ENCODE measurements at places on chromosomes 3 and 15.
A peak's percentile ranks its signal among the peaks of the same experiment; 100 is the strongest.

GRCh38 chr3:15726881-15727280 is 70.9 kb downstream of the ANKRD28 start:
- no peak for DNase-seq

DNA sequence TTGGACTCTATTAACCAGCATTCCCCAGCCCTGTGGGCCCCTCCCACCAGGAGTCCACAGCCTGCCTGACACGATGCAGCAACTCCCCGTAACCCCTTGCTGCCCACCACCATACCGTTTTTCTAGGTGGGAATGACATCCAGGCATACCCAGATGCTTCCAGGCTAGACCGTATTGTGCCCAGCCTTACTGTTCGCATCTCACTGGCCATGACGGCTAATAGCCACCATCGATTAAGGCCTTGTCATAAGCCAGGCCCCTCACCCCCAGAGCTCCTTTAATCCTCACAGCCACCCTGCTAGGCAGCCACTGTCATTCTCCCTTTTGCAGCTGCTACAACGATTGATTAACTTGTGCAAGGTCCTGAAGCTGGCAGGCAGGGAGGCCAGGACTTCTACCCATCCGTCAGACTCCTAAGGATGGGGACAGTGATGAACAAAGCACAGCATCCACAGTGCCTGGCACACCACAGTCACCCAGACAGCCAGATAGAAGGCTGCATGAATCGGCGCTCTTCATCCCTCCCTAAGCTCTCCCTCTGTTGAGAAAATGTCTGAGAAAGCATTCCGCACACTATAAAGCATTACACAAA is 60.0 kb upstream of the FLNB start:
- no peak for DNase-seq

DNA sequence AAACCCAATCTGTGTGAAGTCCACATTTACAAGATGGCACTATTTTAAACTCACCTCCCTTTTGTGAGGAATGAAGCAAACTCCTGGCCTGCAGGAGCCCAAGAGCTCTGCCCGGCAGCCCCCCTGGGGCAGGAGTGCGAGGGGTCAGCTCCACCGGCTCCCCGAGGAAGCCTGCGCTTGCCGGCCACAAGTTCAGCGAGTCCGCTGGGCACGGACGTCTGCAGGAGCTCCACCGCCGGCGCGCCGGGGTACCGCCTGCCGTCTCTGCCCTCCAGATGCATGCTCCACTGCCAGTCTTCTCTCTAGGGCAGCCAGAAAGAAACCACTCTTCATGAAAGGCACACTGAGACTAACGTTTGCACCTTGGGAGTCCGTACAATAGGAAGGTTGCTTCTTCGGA is 17.5 kb downstream of the OCA2 start:
- DNase-seq = no peak

DNA sequence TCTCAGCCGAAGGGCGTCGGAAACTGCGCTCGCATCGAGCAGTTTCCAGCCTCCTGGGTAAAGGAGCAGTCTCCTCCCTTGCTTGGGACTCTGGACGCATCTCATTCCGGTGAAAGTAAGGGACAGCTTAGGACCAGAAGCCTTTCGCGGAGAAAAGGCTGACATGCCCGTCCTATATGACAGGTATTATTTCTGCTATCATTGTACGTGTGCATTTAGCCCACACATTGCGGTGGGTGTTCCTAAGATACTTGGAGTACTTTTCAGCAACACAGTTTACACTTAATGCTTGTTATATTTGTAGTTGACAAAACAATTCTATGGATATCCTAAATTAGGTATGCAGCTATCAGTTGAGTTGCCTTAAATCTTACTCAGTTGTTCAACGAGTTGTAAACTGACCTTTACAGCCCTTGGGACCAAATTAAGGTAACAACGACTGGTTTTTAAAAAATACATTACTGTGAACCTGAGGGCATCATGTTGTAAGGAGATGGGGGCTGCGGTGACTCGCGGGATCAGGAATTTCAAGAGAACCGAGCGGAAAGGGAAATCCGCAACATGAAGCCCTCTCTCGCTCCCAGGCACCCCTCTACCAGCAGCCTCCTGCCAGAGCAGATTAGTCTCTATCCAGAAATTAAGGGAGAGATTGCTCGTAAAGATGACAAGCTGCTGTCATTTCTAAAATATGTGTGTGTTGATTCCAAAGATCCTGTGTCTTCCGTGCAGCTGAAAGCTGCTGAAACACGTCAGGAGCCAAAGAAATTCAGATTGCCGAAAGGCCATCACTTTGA is 632 bp upstream of the COPS2 start:
- DNase-seq = no peak

DNA sequence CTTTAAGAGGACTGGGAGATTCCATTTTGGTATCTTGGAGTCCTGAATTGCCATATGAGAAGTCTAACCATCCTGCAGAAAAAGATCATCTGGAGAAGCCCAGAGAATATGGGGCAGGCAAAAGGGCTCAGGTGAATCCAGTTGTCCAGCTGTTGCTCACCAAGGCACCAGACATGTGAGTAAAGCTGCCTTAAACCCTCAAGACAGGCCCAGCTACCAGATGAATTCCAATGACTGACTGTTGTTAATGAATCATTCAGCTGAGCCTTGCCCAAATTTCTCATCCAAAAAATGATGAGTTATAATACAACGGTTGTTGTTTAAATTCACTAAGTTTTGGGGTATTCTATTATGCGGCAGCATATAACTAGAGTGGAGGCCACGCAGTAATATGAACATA is 22.0 kb upstream of the NANOGP8 start:
- DNase-seq = no peak

DNA sequence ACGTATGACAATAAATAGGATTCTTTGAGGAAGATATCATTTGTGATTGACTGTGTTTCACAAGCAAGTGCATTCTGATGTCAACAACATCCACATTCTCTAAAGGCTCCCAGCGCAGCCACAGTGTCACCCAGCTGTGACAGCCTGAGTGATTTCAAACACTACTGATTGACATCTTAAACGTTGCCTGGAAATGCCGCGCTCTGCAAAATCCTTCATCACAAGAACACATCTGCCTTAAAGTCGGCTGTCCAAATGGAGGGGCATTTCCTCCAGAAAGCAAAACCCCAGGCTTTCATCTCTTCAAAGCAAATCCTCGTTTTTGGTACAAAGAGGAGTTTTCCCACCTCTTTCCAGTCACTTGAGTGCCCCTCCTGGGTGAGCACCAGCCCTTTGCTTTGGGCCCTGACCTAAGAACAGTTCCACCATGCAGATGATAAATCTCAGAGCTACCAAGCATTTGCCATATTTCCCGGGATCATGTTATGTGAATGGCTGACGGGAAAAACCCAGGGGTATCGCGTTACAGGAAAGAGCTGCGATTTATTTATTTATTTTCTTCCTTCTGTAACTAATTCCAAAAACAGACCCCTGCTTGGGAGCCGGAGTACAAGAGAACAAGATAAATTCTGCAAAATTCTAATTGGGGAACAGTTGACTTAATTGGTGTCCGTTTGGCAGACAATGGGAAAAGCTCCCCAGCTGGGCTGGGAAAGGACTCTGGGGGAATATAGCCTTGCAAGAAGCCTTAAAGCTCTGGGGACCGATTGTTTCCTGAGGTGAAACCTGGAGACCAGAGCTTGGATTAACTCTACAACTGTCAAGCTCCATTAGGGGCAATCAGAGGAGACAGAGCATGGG is 703.8 kb upstream of the NR2F2 start:
- DNase-seq = no peak

DNA sequence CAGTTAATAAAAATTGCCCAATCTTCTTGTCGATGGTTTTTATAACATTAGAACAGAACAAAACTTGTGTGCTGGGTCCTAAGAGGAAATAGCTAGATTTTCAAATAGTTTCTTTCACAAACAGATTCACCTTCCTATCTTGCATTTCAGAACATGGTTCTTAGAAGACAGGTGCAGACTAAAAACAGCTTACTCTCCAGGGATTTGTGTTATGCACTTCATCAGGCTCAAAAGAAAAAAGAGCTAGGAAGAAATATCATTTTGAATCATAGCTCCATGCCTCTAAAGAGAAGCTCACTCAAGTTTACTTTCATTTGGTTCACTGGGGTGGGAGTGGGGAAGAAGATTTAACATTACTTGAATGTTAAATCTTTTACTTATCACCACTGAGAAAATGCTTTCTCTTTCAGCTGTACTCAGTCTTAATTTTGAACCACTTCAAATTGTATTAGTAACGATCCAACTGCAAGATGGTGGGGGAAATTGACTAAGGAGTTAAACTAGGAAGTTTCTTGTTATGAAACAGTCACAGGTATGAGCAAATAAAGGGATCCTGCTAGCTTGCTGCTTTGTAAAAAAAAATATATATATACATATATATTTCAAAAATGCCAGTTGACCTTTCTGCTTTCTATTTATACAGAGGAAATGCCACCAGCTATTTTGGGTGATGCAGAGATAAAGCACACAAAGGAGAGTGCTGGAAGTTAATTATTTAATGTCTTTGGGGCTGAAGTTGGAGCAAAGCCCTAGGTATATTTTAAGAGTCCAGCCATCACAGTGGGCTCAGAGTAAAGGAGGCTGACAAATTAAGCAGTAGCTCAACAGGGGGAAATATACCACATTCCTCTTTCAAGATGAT is 28.3 kb upstream of the NUDT16 start:
- DNase-seq = no peak

GRCh38 chr3:17115186-17115585 is 230.4 kb downstream of the PLCL2 start:
- no peak for DNase-seq

DNA sequence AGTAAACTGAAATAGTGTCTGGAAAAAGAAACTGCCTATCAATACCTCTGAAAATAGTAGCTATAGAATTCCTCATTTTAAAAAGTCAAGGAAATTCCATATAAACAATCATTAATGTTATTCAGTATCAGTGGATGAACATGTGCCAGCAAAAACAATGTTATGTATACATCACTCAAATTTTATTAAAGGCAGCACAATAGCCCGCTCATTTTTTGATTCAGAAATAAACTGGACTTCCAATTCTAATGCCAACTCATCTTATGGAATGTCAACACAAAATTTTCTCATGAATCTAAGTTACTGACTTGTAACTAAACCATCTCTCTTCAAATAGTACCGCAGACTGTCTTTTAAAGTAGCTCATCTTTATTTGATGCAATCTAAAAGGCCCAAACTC is 19.0 kb downstream of the THBS1 start:
- no peak for DNase-seq

DNA sequence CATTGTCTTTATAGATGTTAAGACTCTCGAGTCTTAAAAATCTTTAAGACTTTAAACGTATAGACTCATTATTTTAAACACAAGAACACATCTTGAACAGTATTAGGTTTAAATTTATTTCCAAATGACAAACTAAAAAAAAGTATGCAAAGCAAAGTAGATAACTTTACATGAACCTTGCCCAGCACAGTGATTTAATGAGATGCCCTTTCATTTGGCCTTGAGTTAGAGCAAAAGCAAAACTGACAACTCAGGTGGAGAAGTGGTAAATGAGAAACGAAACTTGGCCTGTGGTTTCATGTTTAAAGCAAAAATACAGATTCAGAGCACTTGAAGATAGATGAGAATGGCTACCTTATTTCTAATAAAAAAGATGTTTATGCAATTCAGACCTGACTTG is 8.6 kb downstream of the GPR15 start:
- no peak for DNase-seq

- no peak for DNase-seq
Measured at GRCh38 chr3:28117598-28117997, 123.8 kb upstream of the CMC1 start.

- DNase-seq = no peak
Measured at GRCh38 chr15:90840157-90840855, 28.1 kb upstream of the FURIN start.

DNA sequence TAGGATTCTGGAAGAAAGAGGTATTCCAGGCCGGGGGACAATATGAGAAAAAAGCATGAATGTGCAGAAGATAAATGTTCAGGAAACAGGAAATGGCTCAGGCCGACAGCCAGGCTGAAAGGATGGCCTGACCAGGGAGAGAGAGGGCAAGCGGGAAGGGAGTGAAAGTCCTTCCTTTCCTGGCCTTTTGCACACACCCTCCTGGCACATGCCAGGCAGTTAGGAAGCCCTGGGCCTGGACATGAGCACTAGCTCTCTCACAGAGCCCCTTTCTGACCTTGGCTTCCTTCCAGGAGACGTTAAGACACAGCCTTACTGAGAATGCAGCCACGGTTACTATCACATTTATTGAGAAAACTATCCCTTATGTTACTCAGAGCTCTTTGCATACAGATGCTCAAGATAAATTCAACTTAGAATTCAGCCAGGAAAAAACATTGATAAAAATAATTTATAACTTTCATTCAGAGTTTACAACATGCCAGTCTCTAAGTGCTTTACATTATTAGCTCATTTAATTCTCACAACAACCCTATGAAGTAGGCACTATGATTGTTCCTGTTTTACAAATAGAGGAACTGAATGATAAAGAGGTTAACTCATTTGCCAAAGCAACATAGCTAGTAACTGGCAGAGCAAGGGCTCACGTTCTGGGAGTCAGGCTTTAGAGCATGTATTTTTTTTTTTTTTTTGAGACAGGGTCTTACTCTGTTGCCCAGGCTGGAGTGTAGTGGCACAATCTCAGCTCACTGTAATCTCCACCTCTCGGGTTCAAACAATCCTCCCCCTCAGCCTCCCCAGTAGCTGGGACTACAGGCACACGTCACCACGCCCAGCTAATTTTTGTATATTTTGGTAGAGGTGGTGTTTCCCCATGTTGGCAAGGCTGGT is 39.4 kb upstream of the SMAD3 start:
- DNase-seq = peak; percentile 60

GRCh38 chr3:187999821-188000220 is 154.1 kb upstream of the LPP start:
- DNase-seq = peak; percentile 49

- no peak for DNase-seq
Measured at GRCh38 chr3:54850484-54851018, 77.3 kb downstream of the LRTM1 start.

DNA sequence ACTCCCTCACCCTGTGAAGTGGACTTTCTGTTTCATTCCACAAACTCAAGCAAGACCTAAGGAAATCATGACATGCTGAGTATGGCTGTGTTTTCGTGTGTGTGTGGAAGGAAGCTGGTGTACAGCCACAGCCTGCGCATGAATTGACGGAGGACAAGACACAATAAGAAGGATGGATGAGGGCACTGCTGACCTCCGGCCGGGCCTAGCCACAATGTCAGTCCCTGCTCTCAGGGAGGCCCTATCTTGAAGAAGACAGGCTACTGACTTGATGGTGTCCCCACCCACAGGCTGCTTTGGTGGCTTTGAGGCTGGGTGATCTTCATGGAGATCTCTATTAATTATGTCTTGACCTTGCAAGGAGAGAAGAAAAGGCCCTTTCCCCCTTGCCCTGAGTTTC is 39.3 kb upstream of the CDCP1 start:
- DNase-seq = no peak

GRCh38 chr15:82789491-82789890 is 16.4 kb downstream of the FSD2 start:
- no peak for DNase-seq

DNA sequence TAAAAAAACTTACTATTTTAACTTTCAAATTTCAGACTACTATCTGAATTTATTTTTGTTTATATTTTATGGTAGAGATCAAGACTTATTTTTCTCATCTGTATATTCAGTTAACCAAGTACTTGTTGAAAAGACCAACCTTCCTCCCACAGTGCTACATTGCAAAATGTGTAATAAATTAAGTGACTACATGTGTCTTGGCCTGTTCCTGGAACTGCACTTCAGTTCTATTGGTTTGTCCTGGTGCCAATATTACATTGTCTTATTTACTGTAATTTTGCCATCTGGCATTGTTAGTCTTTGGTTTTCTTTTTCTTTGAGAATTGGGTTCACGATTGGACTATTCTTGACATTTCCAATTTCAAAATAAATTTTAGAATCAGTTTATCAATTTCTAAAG is 138.4 kb upstream of the KCNMB2 start:
- no peak for DNase-seq

- peak; percentile 79 for DNase-seq
Measured at GRCh38 chr15:31327669-31328427, 1.2 kb downstream of the KLF13 start.
